T-cell (primary cell): ENCODE measurements at places on chromosomes 3 and 15. TPM values are rescaled to one million over a fixed set of nuclear protein-coding genes. Genes with fewer than 3 reads are reported as not detected.
A peak's percentile ranks its signal among the peaks of the same experiment; 100 is the strongest.

Gene EBLN2
- 12.8 TPM for total RNA-seq

- no peak for DNase-seq
- no peaks in the 10 kb centered on the region for H3K27me3 ChIP-seq
- no peak overlapping the region for H3K4me3 ChIP-seq
- no peaks in the 10 kb centered on the region for H3K4me1 ChIP-seq
These were observed 9.5 kb upstream of the LTK start for GRCh38 chr15:41523097-41523496.

DNA sequence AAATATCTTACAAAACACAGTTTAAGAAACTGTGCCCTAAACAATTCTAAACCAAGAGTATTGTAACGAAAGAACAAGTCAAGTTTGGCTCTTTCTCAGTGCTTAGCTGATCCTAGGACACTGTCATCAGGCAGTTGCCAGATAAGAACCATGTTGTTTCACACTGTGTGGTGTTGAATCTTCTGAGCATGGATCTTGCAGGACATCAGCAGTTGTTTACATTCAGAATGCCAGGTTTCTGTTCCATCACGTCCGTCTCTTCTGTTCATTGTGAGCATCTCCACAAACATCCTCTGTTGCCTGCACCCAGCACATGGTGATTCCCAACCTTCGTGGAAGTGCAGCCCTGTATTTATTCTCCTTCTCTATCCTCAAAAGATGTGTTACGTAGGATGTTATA lies 67.9 kb downstream of the DCUN1D1 start:
- no peak for DNase-seq
- no peaks in the 10 kb centered on the region for H3K36me3 ChIP-seq
- H3K4me3 ChIP-seq = no peak overlapping the region
- peaks cover 22% of the 10 kb centered on the region for H3K4me1 ChIP-seq

GRCh38 chr3:71078723-71079525 lies 504.6 kb downstream of the FOXP1 start:
- DNase-seq = peak; percentile 15
- peaks cover 53% of the 10 kb centered on the region for H3K4me1 ChIP-seq
- H3K27me3 ChIP-seq = no peaks in the 10 kb centered on the region
- no peak overlapping the region for H3K4me3 ChIP-seq

DNA sequence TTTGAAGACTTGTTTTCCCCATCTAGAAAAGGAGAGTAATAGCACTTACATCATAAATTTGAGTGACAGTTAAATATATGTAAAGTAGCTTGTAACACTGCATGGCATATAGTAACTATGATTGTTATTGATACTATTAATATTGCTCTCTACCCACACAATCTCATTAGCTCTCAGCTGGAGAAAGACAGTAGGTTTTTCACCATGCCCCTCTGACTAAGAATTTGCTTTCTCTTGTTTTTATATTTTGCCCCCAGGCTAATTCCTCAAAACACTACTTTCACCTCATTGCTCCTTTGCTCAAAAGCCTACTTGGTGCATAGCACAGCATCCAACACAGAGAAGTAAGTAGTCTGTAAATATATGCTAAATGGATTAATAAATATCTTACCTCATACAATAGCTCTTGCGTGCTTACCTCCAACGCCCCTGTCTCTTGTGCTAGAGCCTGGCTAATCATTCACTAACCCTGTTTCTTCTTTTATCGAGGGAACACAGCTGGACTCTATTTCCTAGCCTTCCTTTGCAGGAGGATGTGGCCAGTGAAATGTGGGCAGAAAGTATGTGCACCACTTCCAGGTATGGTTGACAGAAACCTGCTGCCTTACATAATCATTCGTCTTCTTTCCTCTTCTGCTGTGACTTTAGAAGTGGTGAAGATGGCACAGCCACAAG lies 190.0 kb downstream of the PLCH1 start:
- DNase-seq = no peak
- no peak overlapping the region for H3K27ac ChIP-seq
- no peaks in the 10 kb centered on the region for H3K36me3 ChIP-seq
- peaks cover 23% of the 10 kb centered on the region for H3K4me1 ChIP-seq
- H3K27me3 ChIP-seq = no peaks in the 10 kb centered on the region

- no peak overlapping the region for H3K4me3 ChIP-seq
- no peak for DNase-seq
- no peak overlapping the region for H3K27ac ChIP-seq
- no peaks in the 10 kb centered on the region for H3K27me3 ChIP-seq
These were observed 14.8 kb downstream of the SKIL start for GRCh38 chr3:170372190-170372879.
